Astrocyte (in vitro differentiated cells and primary cell): ENCODE measurements at places on chromosomes 5 and 9.

DNA sequence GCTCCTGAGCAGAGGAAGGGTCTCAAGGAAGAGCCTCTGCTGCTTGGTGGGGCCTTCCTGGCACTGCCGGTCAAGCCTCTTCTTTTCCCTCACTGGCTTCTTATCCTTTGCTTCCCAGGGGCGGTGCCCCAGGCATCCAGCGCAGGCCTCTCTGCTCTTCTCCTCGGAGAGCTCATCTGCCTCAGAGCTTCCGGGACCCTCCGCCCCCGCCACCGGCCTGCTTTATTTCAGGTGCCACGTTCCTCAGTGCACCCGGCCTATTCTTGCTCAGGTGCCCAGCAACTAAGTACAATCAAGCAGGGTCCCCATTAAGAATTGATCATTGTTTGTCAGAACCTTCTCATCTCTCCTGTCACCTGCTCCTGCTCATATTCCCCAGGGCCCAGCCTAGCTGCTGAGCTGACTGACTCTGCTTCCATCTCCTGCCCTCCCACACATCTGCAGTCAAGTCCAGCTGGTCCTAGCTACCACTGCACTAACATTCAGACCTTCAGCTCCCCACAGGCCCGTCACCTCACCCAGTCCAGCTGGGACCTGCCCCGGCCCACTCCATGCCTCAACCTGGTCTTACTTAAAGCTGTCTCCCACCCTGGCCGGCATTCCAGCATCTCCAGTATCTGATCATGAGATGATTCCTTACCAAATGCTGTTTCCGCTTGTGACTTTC, 114.3 kb upstream of the BOD1 start:
- no peak for DNase-seq

- DNase-seq, result no peak
Observed at GRCh38 chr5:79924936-79925893, 65.8 kb downstream of the MTX3 start.

DNA sequence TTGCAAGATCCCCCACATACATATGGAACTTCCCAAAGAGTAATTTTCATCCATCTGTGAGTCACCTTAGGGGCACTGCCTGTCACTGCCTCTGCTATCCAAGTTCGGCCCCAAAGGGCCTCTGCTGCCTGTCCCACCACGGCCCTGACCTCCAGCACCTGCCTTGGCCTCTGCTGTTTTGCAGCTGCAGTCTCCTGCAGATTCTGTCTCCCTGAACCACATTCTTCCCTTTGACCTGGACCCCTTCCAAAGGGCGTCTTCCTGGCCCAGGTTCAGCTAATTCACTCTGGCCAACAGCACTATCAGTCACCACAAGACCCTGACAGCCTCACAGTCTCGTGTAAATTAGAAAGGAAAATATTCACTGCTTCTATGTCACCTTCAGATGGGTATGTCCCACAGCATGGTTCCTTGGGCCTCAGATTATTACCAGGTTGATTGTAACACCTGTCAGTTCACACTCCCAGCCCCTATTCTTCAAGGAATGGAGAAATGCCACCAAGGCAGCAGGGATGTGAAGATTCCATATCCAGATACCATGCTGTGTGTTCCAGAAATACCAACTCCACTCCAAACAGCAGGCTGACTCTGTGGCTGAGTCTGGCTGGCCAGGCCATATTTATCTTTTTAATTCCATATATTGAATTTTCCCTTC, 479.3 kb downstream of the ARHGEF28 start:
- DNase-seq, result no peak

DNA sequence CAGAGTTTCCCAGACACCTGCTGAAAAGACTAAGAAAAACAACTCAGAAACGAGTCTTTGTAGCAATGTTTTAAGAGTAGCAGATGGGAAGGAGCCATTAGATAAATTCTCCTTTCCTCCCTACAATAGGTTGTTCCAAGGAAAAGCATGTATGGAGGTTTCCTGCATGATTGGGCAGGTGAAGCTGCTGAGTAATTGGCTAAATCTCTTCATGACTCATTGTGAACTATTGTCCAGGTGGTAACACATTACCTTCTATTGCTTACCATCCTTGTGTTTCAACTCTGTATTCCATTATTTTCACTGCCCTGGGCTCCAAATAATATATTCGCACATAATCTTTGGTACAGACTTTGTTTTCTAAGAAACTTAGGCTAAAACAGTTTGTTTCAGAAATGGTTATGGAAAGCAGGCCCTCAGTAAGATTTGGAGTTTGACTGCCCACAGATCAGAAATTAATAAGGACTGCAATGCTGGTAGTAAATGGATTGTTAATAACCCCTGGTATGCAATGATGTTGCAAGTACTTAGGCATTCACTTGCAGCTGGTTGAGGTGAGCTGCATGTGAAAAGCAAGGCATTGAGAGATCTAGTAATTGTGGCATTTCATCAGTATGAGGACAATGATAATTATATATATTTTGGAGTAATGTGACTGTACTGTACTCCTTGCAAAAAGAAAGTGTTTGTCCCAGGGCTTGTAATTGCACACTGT, 281.4 kb upstream of the VLDLR start:
- peak; percentile 12 for DNase-seq

GRCh38 chr5:138989720-138990119, 114.6 kb upstream of the LRRTM2 start:
- DNase-seq, result peak; percentile 67

DNA sequence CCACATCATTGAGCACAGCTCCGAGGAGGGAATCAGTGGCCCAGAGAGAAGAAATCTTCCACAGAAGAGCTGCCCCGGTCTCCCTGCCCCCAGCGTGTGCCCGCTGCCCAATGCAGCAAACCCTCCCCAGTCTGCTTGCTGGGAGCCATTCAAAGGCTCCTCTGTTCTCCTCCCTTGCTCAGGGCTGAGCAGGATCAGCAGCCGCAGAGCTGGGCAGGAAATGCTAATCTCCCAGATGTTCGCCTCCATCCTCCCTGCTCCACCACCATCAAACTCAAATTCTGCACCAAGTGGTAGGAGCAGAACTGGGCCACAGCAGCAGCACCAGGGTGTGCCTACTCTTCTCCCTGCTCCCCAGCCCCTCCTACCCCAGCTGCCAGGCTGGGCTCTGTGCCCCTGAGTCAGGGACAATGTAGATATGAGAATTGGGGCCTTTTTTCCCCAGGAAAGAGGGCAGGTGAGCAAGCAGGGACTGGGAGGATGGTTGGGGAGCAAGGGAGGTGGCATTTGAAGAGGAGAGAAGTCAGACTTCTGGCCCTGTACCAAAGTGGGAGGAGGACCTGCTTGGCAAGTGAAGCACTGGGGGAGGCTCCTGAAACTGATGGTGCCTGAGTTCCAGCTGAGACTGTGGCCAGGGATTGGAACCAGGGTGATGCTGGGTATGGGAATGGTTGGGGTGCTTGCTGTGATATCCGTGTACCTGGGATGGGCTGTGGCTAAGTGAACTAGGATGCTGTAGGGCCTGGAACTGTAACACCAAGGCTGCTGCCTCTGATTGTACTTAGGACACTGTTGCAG, 1.9 kb upstream of the PCDH1 start:
- DNase-seq, result no peak

- DNase-seq, result no peak
Observed at GRCh38 chr9:83029531-83030137, 33.3 kb downstream of the RASEF start.

DNA sequence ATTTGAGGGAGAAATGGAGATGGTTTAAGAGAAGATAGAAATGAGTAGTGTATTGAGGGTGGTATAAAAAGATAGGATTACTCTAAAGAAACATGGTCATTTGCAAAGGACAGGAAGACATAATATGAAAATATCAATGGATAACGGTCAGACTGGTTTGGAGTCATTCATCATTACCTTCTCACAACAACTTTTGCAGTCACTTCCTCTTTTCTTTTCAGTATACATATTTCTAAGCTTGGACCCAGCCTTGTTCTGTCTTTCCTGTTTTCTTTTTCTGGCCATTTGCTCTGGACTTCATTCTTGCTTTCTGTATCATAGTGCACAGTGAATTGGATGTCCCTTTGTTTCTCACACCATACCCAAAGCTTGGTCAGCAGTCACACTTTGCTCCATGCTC, 966.5 kb upstream of the TYRP1 start:
- DNase-seq, result no peak

GRCh38 chr5:10579536-10580521, 16.0 kb downstream of the ANKRD33B start:
- DNase-seq, result no peak

- DNase-seq, result no peak
Observed at GRCh38 chr5:170277867-170278281, 19.7 kb downstream of the LCP2 start.

DNA sequence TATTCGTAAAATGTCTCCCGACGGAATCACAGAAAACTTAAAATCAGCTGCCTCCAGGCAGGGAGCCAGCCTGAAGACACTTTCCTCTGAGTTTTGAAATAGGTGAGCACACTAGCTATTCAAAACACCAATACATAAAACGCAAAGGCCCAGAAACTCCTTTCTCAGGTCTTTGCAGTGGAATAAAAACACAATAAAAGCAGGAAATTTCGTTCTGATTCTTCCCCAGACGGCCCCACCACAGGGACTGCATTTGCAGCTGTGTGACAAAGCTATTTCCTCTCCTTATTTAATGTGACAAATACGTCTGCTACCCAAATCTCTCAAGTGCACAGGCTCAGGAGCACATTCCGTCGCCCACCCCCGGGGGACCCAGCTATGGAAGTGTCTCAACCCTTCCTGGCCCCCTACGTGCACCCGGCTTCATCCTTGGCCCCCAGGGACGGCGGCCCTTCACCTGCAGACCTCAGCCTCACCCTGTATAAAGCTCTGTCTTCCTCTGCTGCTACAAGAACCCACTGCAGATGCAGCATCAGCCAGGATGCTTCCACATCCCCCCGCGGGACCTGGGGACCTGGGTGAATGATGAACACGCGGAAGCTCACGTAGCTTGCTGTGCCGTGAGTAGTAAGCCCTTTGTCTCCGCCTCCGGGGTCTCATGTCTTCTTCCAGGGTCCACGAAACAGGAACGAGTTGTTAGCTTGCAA, 24.9 kb downstream of the AHRR start:
- DNase-seq, result no peak

GRCh38 chr9:128643519-128644300, 12.9 kb downstream of the DYNC2I2 start:
- DNase-seq, result no peak

DNA sequence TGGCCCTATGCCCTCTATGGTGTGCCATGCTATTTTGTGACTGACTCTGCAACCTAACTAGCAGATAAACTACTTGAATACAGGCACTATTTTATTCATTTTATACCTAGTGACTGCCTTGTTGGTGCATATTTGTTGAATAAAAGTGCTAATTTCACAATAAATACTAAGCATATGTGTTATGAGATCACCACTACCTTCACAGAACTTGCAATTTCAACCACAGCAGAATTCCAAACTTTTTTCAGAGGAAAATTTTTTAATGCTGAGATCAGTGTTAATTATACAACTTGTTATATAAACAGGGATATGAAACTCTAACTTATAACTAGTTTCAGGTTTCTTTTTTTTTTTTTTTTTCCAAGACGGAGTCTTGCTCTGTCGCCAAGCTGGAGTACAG, 94.8 kb downstream of the NR3C1 start:
- DNase-seq, result peak; percentile 78

- DNase-seq, result no peak
Observed at GRCh38 chr5:57215629-57216195, 41.9 kb downstream of the GPBP1 start.

DNA sequence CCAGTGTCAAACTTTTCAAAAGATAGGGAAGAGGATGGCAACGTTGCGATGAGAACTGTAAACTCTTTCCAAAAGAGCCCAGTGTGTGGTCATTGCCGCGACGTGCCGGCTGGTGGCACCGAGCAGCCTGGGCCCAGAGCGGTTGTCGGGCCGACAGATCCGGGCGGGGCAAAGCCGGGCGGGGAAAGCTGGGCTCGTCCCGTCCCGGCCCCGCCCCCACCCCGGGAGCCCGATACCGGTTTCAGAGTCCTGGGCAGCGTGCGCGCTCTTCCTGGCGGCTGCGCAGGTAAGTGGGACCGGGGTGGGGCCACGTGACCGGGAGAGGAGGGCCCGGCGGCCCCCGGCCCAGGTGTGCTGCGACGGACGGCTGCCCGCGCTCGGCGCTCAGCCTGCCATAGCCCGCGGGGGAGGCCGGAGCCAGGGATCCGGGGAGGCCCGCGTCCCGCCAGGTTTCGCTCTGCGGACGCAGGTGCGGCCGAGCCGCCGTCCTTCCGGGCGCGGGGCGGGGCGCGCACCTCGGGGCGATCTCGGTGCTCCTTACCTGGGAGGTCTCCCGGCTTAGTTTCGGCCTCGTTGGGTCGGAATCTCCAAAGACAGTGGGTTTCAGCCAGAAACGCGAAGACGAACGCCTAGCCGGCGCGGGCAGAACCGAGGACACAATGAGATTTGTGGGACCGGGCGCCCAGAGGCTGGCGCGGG, at the start of gene MARVELD2:
Gene MARVELD2 (plus strand): TSS at position 232 of the 699 bp plus-strand sequence. CDS start 4,270 bp downstream, outside the sequence.
- DNase-seq, result peak; percentile 14

DNA sequence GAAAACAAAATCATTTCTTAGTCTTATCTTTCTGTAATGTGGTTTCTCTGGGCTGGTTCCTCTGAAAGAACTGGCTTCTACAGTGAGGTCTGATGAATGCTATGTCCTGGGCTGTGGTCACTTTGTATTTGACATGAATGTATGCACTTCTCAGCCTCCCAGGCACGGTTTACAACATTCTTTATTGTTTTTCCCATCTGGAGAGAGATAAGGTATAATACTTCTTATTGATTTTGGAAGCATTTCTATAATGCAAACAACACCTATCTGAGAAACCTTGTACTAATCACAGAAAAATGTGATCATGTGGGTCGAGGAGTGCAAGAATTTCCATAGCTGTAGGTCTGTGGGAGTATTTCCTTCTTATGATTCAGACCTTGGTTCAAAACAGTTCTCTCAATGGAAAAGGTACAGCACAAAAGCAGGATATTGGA, 46.9 kb downstream of the ACTBL2 start:
- peak; percentile 100 for DNase-seq

DNA sequence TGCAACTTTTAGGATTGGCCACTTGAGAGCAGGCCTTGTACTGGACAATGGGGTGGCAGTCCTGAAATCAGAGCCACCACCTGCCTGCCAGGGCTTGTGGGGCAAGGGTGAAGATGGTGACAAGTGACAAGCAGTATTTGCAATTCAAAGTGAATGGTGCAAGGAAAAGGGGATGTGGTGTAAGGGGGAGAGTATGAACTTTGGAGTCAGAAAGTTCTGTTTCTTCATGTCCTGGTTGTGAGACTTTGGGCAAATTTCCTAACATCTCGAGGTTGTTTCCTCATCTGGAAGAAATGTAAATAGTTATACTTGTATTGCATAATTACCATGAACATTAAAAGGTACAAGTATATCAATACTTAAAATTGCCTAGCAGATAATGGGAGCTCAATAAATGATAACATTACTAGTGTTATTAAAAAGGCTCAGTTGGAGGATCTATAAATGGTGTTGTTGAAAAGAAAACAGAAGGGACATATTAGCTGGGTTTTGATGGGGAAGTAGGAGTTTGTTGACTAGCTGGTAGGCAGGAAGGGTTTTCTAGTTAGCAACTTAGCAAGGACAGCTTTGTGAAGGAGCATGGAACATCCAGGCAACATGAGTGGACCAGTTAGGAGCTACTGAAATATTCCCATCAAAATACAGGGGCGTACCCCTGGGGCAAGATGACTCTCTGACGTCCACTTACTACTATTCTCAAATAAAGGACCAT, 21.3 kb upstream of the MEGF9 start:
- DNase-seq, result no peak
